ENCODE measurements at places on chromosomes 1 and 21. TPM values are rescaled to one million over a fixed set of nuclear protein-coding genes. Genes with fewer than 3 reads are reported as not detected.

DNA sequence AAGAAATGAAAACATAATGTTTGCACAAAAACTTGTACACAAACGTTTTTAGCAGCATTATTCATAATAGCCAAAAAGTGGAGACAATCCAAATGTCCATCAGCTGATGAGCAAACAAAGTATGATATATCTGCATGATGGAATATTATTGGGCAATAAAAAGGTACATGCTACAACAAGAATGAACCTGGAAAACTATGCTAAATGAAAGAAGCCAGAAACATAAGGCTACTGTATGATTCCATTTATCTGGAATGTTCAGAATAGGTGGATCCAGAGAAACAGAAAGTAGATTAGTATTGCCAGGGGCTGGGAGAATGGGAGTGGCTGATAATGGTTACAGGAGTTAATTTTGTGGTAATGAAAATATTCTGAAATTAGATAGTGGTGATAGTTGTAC, 19.0 kb downstream of the FBXO28 start:
- no peak for DNase-seq

Gene RABIF
- total RNA-seq: 2.9 TPM

Gene CD1D
- 4.2 TPM for total RNA-seq

Gene CLCNKB
- 0.44 TPM for total RNA-seq

- DNase-seq: no peak
Observed at GRCh38 chr1:72288886-72289285, 6.5 kb upstream of the NEGR1 start.

GRCh38 chr1:168535536-168535935, 8.3 kb downstream of the XCL2 start:
- no peak for DNase-seq

Gene IFI6
- total RNA-seq: 70.0 TPM

GRCh38 chr21:16013570-16013969, 283.8 kb downstream of the USP25 start:
- no peak for DNase-seq

DNA sequence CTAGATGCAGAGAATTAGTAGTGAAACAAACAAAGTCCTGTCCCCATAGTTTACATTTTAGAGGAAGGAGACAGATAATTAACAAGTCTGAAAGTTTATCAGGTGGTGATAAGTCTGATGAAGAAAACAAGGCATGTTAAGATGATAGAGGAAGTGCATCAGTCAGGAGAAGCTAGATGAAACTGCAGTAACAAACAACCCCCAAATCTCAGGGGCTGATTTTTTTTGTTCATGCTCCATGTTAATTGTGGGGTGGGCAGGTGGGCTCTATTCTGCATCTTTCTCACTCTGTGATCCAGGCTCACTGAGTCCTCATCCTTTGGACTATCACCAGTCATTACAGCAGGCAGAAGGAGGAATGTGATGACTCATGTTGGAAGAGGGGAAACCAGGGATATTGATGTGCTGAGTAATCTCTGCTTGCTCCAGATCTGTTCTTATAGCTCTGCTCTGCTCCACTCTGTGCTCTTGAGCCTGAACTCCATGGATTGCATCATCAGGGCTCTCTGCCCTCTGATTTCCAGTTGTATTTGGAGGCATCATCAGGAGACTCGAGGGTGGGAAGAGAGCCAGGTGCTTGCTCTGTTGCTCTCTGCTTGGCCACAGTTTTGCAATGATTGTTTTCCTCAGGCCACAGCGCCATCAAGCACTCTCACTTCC, 166.9 kb downstream of the IER5 start:
- DNase-seq: no peak

Gene PTGFR
- 10.8 TPM for total RNA-seq

DNA sequence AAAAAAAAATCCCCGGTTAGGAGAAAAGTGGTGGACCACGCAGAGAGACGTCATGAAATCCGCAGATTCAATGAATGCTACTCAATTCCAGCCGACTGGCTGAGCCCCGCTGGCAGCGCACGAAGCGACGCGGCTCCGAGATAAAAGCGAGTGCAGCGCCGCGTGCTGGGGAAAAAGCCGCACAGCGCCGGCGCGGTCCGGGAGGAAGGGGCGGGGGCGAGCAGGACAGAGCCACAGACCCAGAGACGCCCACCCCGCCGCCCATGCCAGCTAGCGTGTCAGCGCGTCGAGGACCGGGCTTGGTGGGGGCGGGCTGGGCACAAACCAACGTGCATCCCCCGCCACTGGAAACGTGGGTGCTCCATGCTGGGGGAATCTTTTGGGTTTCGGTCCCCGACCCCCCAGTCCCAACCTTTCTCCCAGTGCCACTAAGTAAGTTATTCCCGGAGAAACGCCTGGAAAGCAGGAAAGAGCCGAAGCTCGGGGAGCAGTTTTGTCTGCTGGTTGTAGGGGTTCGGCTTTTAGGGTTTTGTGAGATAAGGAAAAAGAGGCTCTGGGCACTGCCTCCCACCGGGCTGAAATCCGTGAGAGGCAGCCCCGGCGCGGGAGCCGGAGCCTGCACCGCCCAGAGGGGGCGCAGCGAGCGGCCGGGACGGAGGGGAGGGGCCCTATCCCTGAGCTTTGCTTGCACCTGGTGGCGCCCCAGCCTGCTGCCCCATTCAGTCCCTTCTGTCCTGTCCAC, at the start of gene KCNJ6:
Gene KCNJ6, minus strand, starts transcription at position 148 of the 742 bp plus-strand sequence. CDS start 75,775 bp downstream, outside the sequence.
- DNase-seq: no peak

DNA sequence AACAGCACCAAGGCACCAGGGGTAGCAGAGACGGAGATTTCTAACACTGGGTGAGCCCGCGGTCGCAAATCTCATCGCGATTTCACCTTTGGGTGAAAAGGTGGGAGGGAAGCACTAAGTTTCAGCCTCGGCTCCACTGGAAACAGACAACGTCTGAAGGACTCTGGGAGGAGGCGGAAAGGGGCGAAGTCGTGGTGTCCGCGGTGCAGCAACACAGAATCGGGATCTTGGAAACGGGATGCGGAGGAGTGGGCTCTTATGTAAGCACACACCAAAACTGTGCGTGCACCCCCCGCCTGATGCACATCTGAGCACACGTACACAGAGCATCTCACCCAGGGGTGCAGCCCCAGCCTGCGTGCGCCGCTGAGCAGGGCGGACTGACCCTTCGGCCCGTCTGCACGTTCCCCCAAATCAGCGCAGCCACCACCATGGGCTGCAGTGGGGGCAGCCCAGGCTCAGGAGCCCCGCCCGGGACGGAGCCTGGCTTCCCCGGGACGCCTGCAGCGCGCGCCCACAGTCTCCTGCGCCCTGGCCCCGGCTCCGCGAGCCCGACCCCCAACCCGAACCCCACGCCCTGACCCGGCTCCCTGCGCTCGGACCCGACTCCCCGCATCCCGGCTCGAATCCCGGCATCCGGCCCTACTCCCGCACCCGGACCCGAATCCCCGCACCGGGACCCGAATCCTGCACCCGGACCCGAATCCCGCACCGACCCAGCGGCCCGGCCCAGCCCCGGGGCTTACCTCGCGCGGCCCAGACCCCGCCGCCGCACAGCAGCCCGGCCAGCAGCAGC, 670 bp downstream of the CLSTN1 start:
- no peak for DNase-seq

GRCh38 chr1:2258996-2259395, 30.9 kb downstream of the SKI start:
- no peak for DNase-seq

DNA sequence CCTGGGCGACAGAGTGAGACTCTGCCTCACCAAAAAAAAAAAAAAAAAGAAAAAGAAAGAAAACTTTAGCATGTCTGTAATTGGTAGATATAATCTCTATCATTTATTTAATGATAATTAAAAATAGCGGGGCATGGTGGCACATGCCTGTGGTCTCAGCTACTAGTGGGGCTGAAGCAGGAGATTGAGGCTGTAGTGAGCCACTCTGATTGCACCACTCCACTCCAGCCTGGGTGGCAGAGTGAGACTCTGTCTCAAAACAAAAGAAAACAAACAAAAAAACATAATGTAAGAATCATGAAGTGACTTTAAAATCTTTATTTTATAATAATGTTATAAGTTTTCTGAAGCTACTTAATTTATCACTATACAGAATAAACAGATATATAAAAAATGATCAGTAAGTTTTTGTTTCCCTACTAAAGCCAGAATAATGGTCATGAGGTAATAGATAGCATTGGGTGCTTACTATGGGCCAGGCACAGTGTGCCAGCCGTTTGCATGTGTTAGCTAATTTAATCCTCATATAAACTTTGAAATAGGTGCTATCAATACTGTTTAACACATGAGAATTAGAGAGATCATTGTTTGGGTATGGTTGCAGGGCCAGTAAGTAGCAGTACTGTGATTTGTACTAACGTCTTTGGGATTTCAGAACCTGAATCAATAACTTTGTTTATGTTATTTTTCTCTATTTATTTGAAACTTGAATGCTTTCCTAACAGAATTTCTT, 23.8 kb downstream of the CLIC4 start:
- no peak for DNase-seq

DNA sequence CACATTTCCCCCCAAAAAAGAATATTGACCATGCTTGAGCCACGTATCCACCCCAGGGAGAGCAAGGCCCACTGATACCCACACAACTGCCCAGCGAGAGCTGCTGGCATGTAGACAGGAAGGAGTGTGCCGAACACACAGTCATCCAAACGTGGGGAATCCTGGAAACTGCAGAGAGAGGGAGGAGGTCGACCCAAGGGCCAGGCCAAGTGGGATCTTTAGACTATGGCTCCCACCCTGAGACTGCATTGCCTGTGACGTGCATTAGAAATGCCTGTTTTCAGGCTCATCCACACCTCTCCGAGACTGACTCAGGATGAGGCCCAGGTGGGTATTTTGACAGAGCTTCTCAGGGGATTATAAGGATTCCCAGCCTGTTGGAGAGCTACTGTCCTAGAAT, 25.9 kb downstream of the NIPAL3 start:
- DNase-seq: no peak

- peak; percentile 6 for DNase-seq
Observed at GRCh38 chr1:218284377-218284916, 646 bp upstream of the RRP15 start.

Gene ADAMTS5
- 18.2 TPM for total RNA-seq

Gene GPR161
- total RNA-seq: 2.7 TPM

- DNase-seq: no peak
Observed at GRCh38 chr1:19734472-19734999, 65.2 kb downstream of the TMCO4 start.

DNA sequence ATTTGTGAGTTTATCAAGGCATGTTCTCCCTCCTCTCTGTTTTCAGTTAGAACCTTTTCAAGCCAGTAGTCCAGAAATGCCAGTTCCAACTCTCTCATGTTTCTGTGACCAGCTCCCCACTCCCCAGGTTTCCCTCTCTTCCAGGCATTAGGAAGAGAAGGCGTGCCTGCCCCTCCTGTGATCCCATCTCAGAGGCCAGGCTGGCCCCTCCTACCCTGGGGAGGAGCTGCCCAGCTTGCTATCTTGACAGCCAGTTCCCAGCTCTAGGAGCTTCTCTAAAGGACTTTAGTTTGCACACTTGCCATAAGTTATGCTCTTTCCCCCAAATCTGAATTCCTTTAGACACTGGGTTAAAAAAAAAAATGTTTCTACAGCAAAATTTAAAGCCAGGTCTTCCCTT, 8.9 kb downstream of the HYI start:
- DNase-seq: no peak

DNA sequence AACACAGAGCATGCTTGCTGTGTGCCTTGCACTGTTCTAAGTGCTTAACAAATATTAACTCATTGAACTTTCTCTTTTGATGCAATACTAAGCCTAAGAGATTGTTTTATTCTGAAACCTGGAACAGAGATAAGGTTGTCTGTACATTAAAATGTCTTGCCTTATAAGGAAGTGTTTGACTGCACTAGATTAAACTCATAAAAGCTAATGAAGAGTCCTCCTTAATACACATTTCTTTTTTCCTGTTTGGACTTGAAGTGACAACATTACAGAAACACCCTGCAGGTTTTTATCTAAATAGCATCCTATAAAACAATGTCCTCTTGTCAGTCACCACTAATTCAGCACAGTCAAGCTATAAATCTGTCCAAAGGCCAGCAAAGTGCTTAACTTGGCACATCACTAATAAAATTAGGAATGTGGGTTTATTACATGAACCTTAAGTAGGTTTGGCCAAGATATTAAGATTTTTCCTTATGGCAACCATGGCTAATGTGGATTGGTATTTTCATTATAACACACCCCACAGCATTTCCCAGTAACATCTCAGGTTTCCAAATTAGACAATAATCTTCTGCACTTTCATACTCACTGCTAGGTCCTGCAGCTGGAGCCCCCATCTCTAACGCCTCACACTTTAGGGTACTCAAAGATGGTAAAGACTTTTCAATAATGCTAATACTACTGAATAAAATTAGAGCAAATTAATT, 389.7 kb downstream of the LMO4 start:
- no peak for DNase-seq

GRCh38 chr21:28099001-28099705, 893.5 kb downstream of the LTN1 start:
- DNase-seq: no peak

DNA sequence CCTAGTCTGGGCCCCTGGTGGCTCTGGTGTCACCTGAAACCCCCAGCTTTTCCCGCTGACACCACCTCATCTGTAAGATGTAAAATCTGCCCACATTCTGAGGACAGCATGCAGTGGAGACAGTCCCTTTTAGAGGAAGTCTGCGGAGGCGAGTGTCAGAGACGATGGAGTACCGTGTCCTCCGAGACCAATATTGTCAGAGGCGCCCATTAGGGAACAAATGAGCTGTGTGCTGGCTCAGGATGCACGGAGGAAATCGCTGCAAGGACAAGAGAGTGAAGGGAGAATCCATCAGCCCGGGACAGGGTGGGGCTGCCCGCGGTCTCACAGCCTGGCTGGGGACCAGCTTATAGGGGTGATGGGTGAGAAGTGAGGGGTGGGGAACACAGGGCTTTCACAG, 214.8 kb downstream of the MATN1 start:
- DNase-seq: no peak

- peak; percentile 8 for DNase-seq
Observed at GRCh38 chr1:156859523-156860112, 701 bp upstream of the INSRR start.

DNA sequence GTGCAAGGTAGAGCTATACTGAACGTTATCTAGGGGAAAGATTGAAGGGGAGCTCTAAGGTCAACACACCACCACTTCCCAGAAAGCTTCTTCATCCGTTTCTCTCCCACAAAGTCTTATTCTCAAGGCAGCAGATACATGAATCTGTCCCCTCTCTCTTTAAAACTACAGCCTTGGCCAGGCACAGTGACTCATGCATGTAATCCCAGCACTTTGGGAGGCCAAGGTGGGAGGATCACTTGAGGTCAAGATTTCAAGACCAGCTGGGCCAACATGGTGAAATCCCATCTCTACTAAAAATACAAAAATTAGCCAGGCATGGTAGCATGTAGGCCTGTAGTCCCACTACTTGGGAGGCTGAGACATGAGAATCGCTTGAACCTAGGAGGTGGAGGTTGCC, 8.1 kb downstream of the CYP4X1 start:
- DNase-seq: peak; percentile 33
